ENCODE measurements at places on chromosomes 1 and 21.

- no peak for DNase-seq
Measured at GRCh38 chr1:111470596-111470995, 3.2 kb upstream of the C1orf162 start.

DNA sequence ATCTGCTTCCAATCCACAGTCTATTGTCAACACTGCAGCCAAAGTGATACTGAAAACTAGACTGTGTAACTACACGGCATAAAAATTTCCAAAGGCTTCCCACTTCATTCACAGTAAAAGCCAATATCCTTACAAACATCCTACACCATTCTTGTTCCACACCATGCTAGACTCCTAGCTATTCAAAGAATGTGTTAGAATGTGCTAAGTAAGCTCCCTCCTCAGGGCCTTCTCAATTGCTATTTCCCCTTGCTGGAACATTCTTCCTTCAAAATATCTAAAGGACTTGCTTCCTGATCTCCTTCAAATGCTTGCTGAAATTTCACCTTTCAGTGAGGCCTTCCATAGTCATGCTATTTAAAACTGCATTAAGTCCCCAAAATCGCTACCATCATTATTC is 228.1 kb downstream of the AKT3 start:
- DNase-seq: no peak

DNA sequence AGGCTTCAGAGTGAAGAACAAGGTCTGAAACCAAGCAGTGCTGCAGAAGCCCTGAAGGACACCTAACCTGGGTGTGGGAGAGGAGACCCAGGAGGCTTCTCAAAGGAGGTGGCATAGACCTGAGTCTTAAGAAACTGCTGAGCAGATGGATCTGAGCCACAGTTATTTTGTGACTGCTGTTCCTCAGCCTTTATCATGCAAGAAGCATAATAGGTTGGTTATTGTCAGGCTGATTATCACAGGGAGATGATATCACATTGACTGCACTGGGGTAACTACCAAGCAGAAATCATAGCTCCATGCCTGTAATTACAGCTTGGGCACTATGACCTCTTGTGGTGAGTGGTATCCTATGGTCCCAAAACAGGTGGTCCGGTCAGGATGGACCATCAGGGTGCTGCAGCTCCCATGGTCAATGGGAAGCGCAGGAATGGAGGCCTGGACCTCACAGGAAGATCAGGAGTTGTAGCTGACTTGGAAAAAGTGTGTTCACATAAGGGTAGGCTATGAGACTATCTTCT is 11.5 kb upstream of the ATP2B4 start:
- no peak for DNase-seq

DNA sequence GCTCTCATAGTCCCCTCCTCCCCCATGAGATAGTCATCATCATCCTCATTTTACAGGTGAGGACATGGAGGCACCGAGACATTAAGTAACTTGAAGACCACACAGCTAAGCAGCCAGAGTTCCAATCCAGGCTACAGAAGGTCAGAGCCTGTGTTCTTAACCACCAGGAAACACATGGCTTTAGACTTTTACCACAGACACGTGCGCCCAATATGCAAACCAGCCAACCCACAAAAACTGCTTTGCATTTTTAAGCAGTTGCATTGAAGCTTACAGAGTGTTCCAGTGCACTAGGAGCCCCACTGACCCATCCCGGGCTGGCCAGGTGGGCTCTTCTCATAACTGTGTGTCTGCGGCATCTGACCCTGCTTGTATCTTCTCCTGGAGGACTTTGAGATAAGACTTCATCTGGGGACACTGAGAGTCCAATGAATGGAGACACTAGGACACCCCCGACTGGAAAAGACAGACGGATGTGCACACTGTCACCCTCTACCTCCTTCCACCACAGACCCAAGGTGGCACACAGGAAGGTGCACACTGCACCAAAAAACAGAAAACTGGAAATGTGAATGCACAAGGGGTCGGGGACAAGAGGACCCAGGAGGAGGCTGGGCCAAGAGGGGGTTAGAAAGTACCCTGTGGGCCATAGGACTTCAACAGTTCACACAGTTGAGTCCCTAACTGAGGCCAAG is 56.4 kb downstream of the ETS2 start:
- no peak for DNase-seq

DNA sequence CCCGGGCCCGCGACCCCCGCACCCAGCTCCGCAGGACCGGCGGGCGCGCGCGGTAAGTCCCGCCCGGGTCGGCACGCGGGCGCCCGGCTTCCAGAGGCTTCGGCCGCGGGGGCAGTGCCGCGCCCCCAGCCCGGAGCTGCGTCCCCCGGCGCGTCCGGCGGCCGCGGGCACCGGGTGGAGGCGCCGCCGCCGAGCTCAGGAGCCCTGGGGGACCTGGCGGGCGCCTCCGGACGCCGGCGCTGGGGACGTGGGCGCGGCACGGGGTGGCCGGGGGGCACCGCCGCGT is 227 bp downstream of the NBL1 start:
- no peak for DNase-seq
